NCI-H748 treated with DMSO at 0.1 percent for 48 hours (cell line): ENCODE measurements at places on chromosomes 16 and 17.

- peak; percentile 3 for DNase-seq
These were observed 2.9 kb upstream of the DEF8 start for GRCh38 chr16:89945654-89946053.

GRCh38 chr17:62566996-62567578 is 60.4 kb upstream of the MRC2 start:
- DNase-seq = no peak

DNA sequence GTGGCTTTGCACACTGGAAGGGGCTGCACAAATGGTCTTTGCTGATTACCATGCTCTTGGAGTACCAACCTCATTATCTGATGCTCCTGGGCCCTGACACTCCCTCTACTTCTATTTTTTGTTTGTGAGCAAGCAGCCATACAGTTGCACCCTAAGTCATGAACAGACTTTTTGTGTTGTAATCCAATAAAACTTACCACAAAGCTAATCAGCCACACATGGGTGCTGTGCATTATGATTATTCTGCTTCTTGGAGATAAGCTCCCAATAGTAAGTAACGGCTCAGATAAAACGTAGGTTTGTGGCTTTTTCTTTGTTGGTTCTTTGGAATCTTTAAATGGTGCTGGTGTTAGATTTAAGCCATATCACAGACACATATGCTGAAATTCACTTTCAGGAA is 76.2 kb downstream of the CCT6B start:
- no peak for DNase-seq

DNA sequence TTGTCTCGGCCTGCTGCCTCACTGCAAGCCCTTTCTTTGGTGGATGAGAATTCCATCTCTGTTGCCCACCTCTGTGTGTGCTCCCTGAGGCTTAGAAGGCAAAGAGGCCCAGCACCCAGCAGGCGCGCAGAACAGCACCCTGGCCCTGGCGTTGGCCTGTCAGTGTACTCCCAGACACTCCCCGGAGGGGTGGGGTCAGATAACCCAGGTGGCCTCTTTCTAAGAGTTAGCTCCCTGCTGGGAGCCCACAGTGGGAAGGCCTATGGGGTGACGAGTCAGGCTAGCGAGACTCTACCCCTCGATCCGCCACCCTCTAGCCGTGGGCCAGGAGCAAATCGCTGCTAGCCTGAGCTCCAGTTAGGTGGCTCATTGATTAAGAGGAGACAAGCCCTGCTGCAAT is 38.1 kb downstream of the SRL start:
- DNase-seq = no peak

- no peak for DNase-seq
These were observed 25.8 kb downstream of the SRCIN1 start for GRCh38 chr17:38579934-38580333.

- DNase-seq = no peak
These were observed 422 bp downstream of the CD300LF start for GRCh38 chr17:74712301-74712700.

- DNase-seq = no peak
These were observed 97.2 kb downstream of the ZNF18 start for GRCh38 chr17:11900041-11900476.

DNA sequence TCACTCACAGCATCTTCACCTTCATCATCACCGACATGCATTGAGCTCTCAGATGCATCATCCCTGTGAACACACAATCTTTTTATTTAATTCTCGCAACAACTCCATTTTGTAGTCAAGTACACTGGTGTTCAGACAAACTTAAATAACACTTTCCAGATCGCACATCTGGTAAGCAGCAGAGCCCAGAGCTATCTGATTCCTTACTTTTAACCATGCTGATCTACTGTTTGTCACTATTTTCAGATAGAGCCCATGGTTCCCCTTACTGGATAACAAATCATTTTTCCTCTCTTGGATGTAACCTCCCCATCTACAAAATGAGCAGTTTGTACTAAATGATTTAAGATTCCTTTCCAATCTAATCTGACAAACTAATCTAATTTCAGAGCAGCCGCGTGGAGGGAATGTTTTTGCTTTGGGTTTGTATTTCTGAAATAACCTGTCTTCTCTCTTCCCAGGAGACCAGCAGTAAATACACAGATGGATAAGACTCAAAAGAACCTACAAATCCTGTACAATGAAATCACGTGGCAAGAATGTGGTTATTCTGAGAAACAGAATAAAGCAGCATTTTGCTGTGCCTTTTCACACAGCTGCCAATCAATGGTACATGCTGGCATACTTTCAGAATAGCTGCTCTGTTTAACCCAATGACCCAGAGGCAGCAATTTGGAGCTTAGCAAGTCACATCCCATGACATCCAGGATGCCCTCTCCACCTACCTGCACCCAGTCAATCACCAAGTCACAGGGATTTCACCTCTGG is 72.9 kb upstream of the CCL2 start:
- DNase-seq = no peak

- DNase-seq = no peak
These were observed 64.7 kb downstream of the SOX9 start for GRCh38 chr17:72185564-72185963.

GRCh38 chr16:9123401-9123800 is 32.0 kb downstream of the HAPSTR1 start:
- no peak for DNase-seq

DNA sequence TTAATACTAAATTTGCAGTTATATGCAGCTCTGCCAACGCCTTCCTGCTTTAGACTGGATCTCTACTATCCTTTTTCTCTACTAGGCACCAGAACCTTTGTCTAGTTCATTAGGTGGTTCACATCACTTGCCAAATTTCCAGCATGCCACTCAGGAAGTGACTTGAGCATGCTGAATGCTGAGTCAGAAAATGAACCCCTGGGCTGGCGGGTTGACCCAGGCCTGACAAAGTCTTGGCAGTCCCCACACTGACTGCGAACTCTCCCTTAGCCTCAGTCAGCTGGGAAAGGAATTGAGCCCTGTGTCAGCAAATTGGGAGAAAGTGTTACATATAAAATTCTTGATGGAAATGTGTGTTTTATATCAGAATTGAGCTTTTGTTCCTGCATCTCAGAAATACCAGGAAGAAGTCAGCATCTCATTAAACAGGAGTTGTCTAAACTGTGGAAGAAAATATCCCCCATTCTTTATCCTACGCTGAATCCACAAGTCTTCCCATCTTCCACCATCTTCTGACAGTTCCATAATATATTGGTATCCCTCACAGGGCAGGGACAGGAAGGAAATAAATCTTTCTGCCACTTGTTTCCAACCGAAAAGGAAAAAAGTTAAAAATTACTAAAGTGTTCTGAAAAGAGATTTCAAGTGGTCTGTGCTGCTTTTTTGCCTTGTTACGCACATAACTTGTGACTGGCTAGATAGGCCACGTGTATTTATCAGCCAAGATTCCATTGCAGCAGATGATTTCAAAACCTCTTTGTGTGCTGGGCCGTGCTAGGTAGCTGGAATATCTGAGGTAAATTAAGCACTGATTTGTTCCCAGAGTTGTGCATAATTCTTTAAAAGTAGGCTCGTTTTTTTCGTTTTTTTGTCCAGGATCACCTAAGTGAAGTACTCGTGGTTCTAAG is 16.7 kb upstream of the SLC12A3 start:
- no peak for DNase-seq

DNA sequence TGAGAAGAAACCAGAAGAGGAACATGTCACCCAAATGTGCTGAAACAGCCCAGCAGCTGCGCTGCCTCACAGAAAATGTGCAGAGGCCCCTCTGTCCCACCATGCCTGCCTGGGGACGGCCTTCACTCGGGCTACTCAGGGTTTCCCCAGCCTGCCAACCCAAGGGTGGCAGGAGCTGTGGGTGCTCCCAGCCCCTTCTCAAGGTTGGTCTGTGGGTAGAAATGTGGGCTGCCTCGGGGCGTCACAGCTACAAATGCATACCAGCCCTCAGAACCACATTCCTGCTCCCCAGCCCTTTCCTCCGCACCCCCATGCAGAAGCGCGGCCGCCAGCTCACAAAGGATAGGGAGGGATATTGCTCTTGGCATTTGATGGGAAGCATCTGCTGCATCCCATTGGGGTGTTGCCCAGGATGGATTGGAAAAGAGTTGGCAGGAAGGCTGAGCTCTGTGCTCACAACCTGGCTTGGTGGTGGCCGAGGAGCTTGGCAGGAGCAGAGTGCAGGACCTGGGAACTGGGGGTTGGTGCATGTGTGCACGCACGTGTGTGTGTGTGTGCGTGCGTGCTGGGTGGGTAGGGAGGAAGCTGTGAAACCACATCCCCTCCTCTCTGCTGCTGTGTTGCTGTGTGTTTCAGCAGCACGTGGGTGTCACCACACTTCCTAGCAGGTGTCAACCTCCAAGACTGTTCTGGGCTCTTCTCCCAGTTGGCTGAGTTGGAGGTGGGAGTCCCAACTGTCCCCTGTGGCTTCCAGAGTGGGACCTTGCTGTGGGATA is 304.4 kb downstream of the SEC14L1 start:
- no peak for DNase-seq

DNA sequence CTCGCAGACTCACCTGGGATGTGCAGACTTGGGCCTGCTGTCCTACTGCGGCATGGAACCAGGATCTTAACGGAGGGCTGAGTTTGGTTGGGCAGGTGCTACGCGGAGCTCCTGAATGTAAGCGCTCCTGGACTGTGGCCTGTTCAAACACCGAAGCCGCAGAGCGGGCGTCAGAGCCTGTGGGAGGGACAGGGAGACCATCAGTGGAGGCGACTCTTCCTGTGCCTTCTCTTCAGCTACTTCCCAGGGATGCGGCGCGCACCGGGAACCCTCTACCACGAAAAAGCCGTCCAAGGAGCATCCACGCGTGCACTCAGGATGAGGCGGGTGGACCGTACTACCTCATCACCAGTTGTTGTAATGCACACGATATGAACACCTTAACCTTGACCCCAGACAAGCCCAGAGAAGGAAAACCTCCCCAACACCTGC is 2.0 kb downstream of the USP36 start:
- DNase-seq = no peak

GRCh38 chr17:44359458-44360143 is 4.1 kb downstream of the FAM171A2 start:
- no peak for DNase-seq

DNA sequence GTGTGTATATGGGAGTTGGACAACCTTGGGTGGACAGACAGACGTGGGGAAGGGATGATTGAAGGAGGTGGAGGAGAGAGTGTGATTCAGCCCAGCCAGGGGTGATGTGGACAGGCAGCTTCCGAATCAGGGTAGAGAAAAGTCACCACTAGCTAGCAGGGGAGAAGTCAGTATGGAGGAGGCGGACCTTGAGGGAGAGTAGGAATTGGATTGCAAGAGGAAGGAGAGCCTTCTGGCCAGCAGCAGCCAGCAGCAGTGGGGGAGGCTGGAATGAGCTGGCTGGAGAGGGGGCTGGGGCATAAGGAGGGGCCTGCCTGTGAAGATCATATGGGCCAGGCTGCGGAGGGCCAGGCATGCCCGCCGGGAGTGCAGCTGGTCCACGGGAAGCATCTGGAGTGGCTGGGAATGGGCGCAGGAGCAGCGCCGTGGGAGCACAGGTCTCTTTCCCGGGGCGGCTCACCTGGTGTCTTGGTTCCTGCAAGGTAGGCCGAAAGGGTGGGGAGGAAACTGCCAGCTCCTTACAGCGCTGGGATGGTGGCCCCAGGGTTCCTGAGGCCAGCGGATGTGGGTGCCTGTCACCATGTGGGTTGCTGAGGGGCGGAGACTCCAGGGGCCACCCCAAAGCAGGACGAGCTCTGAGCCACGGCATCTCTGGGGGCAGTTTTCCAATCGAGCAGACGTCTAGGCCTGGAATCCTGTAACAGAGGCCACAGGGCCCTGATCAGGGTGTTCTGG is 235.3 kb downstream of the SEC14L1 start:
- DNase-seq = no peak
